ENCODE measurements at places on chromosomes 5 and 9.

- DNase-seq, result no peak
Measured at GRCh38 chr5:15993919-15994318, 185.7 kb downstream of the MARCHF11 start.

- DNase-seq, result no peak
Measured at GRCh38 chr5:78501411-78502352, 141.3 kb downstream of the SCAMP1 start.

DNA sequence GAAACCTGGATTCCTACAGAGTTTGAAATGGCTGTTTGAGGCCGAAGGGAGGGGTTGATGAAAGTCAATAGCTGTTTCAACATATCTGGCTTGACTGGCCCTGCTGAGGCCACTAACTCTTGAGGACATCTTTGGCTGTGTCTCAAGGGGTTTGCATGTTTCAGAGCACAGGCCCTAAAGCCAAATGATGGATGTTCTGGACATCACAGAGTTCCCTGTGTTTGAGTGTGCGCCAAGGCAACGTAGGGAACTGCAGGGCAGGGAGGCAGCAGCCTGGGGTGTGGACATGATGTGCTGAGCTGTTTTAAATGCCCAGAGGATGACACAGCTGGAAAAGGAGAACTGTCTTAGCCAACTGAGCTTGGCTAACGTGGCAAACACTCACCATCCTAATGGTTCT lies 89.6 kb downstream of the RAPGEF1 start:
- DNase-seq, result no peak

GRCh38 chr5:81866994-81867393 lies 104.8 kb upstream of the ATG10 start:
- no peak for DNase-seq

DNA sequence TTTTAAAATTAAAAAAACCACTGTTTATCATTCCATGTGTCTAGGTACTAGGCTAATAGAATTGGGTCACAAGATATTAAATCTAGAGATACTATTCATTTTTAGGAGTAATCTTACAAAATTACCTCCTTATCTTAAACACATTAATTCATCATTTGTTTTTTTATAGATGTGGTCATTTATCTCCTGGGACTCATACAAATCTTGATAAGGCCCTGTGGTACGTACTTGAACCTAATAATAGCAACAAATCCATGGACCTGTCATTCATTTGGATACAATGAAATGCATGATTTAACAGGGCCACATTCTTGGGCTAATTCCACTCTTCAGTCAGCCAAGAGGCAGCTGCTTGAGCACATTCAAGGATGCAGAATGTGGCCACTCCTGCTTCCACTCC lies 66.4 kb upstream of the MARCHF11 start:
- no peak for DNase-seq

- DNase-seq, result no peak
Measured at GRCh38 chr9:136416427-136416826, 6.0 kb downstream of the PMPCA start.

DNA sequence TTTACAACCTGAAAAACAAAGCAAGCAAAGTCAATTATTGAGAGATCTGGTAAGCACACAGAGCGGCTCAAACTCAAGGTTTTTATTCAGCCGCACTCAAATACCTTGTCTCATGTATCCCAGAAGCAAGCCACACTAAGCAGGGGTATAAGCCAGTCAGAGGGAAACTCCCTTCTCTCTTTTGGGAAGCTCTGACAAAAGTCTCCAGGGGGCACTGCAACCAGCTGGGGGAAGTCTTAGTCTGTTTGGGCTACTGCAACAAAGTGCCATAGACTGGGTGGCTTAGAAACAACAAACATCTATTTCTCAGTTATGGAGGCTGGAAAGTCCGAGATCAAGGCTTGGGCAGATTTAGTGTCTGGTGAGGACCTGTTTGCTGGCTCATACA lies 246.0 kb downstream of the ENC1 start:
- DNase-seq, result no peak

- DNase-seq, result no peak
Measured at GRCh38 chr5:95958310-95959014, 3.2 kb downstream of the ELL2 start.

DNA sequence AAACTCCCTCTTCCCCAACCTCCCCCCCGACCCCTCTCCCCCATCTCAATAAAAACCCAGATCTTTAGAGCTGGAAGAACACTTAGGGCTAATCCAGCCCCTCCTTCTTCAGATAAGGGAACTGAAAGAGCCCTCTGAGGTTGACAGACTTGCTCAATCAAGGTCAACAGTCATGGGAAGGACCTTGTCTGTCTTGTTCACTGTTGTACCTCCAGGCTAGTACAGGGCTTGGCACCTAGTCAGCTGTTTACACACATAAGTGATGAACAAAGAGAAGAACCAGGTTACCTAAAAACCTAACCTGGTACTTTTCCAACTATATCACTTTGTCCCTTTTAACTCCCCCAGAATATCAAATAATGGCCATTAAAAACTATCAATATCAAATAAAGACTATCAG lies 2.4 kb downstream of the TTC39B start:
- DNase-seq, result no peak

- DNase-seq, result no peak
Measured at GRCh38 chr5:111787006-111787405, 30.0 kb upstream of the NREP start.

GRCh38 chr5:134714120-134714519 lies 24.2 kb upstream of the CAMLG start:
- no peak for DNase-seq

DNA sequence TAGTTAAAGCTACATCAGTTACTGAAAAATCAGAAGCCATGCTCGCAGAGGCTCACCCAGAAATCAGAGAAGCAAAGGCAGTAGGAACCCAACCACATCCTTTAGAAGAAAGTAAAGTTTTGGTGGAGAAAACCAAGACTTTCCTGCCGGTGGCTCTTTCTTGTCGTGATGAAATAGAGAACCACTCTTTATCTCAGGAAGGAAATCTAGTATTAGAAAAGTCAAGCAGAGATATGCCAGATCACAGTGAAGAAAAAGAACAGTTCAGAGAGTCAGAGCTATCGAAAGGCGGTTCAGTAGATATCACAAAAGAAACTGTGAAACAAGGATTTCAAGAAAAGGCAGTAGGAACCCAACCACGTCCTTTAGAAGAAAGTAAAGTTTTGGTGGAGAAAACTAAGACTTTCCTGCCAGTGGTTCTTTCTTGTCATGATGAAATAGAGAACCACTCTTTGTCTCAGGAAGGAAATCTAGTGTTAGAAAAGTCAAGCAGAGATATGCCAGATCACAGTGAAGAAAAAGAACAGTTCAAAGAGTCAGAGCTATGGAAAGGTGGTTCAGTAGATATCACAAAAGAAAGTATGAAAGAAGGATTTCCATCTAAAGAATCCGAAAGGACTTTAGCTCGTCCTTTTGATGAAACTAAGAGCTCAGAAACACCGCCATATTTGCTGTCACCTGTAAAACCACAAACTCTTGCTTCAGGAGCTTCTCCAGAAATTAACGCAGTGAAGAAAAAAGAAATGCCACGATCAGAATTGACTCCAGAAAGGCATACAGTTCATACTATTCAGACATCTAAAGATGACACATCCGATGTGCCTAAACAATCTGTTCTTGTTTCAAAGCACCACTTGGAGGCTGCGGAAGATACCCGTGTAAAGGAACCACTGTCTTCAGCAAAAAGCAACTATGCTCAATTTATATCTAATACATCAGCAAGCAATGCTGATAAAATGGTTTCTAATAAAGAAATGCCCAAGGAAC lies 47.2 kb downstream of the CMYA5 start:
- no peak for DNase-seq

GRCh38 chr9:137160054-137160425 lies 9.8 kb downstream of the LRRC26 start:
- DNase-seq, result no peak

- DNase-seq, result no peak
Measured at GRCh38 chr9:78030296-78030552, 1.4 kb downstream of the GNAQ start.
